Activated CD4-positive, alpha-beta T cell treated with anti-CD3 and anti-CD28 coated beads for 36 hours (primary cell): ENCODE measurements at places on chromosomes 4 and X. TPM values are rescaled to one million over a fixed set of nuclear protein-coding genes. Genes with fewer than 3 reads are reported as not detected.
A peak's percentile ranks its signal among the peaks of the same experiment; 100 is the strongest.

The CLDN2 gene
- not detected for total RNA-seq

The BEX1 gene
- 0.39 TPM for total RNA-seq

The GPR143 gene
- not detected for total RNA-seq

The FGFR3 gene
- not detected for total RNA-seq

The WDR13 gene
- 39.4 TPM for total RNA-seq

The ZDHHC15 gene
- total RNA-seq = 0.23 TPM

The TRIML2 gene
- total RNA-seq = not detected

The NAP1L5 gene
- total RNA-seq = 4.9 TPM

The ZXDA gene
- 3.0 TPM for total RNA-seq

The SLC9B1 gene
- total RNA-seq = 3.7 TPM

The PCDH18 gene
- not detected for total RNA-seq

The CSAG3 gene
- total RNA-seq = 0.55 TPM

DNA sequence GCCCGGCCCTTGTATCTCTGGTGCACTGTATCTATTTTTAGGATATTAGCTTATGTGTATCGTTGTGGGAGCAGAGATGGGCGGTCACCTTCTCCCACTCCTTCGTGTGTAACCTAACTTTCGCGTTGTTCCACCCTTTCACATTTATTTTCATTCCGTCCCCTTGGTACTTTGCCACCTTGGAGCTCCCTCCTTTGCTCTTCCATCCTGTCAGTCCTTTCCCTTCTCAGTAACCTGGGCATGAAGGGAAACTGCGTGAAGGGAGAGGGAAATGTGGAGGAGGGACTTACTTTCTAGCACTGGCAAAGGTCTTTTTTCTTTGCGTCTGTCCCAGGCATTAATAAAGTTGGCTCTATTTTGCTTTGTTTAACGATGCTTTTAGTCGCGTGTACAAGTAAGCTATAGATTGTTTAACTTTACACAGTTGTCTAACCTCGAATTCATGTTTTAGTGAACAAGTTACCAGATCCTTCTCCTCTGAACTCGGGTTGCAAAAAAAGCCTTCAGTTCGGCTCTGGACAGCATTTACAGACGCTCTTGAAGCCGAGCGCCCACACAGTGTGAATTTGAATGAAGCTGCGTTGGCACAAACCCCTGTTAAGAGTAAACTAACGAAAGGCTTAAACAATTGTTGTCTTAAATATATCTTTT, 3.9 kb downstream of the PCDH10 start:
- no peak for DNase-seq

GRCh38 chr4:53702334-53703266, 111.3 kb upstream of the LNX1 start:
- DNase-seq = peak; percentile 14

DNA sequence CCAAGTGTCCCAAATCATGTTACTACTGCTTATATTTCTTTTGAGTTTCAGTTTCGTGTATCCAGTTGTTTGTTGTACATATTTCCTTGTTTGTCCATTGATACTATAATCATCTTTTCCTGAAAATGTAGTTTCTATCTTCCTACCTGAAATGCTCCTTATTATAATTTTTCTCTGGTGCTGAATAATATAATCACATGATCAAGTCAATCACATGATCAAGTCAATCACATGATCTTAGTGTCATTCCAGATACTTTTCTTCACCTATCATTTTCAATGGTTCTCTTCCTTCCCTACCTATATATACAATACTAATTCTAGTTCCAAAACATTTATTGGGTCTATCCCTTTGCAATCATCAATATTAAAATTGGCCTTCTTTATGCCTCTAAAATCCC, 2058.8 kb downstream of the PCDH7 start:
- no peak for DNase-seq

GRCh38 chrX:68648960-68649359, 1.5 kb downstream of the STARD8 start:
- DNase-seq = no peak

- DNase-seq = no peak
These were observed 28.6 kb downstream of the NYX start for GRCh38 chrX:41475591-41476241.

DNA sequence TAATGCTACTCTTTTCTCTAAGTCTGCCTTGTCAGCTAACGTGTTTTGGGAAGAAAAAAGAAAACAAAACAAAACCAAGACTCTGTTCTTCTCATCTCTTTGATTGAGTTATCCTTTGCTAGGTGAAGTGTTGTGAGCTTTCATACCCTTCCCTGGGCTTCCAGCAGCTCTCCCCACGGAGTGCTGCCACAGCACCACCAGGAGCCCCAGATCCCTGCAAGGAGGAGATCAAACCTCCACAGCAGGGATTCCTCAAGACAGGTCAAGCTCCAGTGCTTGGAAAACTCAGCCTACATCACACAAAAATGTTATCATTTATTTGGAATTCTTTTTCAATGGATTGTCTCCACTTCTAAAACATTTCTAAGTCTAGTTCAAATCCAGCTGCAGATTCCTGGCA, 1981.9 kb upstream of the TENM3 start:
- DNase-seq = no peak

DNA sequence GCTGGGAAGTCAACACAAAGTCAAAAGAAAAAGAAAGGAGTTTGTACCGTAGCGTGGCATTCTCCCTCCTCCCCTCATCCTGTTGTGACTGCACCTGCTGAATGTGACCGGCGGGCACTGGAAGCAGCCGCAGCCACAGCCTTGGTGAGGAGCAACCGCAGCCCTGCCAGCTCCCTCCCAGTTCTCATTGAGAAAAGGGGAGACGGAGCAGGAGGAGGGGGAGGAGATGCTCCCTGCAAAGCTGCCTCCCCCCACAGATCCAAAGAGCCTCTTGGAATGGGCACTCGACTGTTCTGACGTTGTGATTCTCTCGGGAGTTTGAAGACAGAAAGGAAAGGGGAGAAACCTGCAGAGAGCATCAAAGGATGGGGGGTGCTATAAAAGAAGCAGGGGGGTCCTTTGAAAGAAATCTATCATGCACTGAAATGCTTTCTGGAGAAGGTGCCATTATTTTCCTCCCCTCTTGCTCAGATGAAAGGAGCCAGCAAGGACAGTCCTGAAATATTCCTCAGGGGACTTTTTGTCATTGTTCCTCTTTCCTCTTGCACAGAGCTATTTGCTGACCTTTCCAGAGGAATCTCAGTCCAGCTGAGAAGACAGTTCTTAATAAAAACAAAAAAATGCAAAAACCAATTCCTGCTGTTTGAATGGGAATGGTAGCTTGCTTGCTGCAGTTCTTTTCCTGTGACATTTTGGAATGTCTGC, 429.7 kb downstream of the MAPK10 start:
- DNase-seq = peak; percentile 9

DNA sequence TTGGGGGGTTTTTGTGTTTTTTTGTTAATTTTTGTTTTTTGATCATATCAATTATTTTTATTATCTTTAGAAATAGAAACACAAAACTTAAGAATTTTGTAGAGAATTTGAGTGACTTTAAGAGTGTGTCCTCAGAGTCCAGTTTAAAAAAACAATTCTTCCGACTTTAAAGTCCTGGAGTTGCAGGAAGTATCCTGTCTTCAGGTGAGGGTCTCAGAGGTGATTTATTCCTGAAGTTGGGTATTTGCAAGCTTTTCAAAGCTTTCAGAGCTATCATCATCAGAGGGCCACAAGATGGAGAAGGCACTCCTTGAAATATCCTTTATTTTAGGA, 23.0 kb downstream of the TLR10 start:
- DNase-seq = no peak

DNA sequence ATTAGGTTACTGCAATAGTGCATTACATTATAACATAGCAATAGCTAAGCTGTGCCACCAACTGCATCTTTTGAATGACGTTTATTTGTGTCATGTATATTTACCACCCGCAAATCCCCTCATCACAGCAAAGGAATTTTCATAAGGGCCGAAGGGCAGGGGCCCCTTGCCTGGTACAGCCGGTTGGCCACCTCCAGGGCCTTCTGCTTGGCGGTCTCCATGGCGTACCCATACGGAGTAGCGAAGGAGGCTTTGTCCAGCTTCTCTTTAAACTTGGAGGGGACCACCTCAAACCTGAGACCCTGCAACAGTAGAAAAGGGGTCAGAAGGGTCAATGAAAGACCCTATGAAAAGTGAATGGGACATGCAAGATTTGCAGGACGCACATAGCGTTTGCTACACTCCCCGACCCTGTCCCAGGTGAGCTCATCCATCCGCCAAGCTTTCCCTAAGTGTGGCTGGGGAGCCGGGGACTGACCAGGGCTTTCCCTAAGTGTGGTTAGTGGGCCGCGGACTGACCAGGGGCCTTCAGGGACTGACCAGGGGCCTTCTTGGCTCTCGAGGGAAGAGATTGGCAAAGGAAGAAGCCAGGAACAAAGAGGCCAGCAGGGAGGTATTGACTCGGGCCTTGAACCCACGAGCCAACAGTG, 10.6 kb downstream of the ASMTL start:
- no peak for DNase-seq

DNA sequence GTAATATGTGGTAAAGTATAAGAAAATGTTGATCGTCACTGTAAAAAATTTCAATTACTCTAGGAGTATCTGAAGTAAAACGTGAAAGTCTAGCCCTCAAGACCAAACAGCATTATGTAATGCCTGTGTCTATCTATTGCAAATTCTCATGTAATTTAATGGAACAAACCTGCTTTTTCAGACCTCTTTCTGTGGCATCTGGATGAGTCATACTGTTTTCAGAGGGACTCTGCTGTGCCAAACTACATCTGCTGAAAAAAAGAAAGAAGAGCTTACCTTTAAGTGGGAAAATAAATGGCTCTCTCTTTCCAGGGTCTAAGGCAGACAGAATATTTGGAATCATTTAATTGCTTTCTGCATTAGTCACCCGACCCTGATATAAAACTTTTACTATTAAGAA, 89.8 kb upstream of the ARMCX2 start:
- no peak for DNase-seq

- DNase-seq = no peak
These were observed 35.7 kb downstream of the GATB start for GRCh38 chr4:151725087-151725486.

DNA sequence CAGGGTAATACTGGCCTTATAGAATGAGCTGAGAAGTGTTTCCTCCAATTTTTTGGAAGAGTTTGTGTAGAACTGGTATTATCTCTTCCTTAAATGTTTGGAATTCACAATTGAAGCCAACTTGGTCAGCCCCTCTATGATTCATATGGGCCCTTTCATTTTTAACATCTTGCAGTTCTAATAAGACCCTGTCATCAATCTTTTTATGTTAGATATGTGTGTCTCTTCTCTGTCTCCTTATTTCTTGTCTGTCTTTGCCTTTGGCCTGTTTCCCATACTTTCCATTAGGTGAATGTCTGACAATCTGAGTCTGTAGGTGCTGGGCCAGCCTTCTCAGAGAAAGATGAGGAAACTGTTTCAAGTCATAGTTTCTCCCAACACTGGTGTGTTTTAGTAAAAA, 88.7 kb downstream of the SLC16A2 start:
- DNase-seq = no peak

DNA sequence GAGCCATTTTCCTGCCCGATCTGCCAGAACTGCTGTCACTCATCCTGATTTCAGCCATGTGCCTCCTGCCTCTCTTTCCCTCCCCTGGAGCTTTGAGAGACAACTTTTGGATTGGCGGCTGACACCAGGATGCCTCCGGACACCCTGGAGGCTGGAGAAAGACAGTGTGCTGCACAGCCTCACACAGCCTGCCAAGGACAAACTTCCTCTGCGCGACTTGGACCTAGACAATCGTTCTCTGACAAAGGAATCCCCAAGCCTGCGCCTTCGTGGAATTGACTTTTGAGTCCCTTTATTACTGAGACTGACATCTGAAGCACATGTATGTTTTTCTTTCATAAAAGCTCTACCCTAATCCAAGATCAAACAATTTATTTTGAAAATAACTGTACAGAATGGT, 10.8 kb upstream of the LDB2 start:
- DNase-seq = no peak

DNA sequence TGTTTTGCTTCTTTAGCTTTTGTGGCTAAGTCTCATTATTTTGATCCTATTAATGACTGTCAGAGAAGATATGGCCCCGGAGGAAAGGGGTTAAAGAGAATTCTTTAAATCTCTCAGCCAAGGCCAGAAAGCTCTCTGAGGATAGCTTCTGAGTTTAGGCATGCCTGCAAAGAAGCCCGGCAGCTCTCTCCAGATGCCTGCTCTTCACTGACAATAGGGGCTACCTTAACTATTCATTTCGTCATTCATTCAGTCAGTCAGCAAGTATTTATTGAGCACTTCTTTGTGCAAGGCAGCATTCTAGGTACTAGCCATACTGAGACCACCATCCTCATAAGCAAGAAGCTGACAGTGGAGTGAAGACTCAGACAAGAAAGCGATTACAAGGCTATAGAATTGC, 34.0 kb upstream of the BMP15 start:
- DNase-seq = no peak

- peak; percentile 10 for DNase-seq
These were observed 6.9 kb downstream of the MSN start for GRCh38 chrX:65674204-65674893.

GRCh38 chrX:19372170-19372546, 28.4 kb downstream of the PDHA1 start:
- peak; percentile 79 for DNase-seq

- DNase-seq = no peak
These were observed 6.2 kb downstream of the GK start for GRCh38 chrX:30659421-30659820.

DNA sequence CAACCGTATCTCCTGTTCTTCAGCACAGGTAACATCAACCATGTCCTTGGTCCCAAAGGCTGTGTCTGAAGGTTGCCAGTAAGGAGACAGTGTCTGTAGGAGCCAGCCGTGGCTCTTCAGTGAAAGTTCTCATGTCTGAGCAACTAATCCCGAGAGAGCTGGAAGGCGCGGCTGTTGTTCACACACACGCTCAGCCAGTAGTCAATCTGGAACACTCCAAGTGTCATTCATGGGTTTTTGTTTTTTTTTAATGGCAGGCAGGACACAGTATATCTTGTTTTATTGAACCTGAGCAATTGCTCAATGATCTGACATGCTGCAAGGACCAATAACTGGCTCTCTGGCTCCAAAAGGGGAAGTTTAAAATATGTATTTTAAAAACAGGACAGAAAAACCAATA, 48.4 kb upstream of the MAP3K15 start:
- peak; percentile 48 for DNase-seq

GRCh38 chrX:110358548-110358947, at the start of gene RTL9:
RTL9 (plus strand) TSS chrX:110358848; CDS start chrX:110450618, 91,770 bp downstream.
- DNase-seq = no peak

DNA sequence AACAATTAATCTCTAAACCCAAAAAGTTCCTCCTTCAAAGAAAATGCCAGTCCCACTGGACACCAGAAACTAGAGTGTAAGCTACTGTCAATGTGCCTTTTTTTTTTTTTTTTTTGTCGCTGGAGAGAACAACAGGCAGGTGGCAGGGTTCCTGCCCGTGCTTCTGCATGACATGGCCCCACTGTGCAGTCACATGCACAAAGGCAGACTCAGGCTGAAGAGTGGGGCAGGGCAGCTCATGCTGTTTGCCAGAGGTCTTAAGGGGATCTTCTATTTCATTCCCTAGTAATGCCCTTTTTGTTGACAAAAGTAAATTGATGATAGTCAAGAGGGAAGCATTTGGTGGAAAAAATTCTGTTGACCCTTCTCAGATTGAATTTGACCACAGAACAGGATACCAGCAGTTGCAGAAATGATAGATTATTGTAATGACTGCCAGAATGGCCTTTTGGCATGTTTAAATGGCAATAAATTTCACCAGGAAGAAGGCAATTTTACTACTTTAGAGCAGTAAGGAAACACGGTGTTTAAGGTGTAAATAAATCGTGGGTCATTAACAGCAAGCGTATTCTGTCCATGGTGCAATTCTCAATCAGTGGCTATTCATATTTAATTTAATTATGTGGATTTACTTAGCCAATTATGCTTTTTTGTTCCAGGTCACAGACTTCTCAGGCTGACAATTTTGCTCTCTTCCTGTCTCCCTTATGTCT, 80.9 kb downstream of the NKX6-1 start:
- no peak for DNase-seq
